ENCODE measurements at places on chromosomes 1 and 21. TPM values are rescaled to one million over a fixed set of nuclear protein-coding genes. Genes with fewer than 3 reads are reported as not detected.
A peak's percentile ranks its signal among the peaks of the same experiment; 100 is the strongest.

DNA sequence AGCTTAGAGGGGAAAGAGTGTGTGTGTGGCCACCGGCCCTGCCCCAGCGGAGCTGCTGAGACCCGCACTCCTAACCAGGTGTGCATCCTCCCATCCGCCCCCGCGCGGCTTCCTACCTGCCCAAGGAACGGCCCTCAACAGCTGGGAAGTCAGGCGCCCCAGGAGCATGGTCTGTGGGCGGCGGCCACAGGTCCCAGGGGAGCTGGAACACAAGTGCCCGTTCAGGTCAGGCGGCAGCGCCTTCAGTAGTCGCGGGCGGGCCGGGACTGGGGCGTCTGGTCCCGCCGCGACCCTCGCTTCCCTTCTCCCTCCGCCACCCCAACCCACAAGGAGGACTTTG, 448 bp downstream of the AURKAIP1 start:
- peak; percentile 75 for DNase-seq

GRCh38 chr1:24720152-24720551, 25.1 kb upstream of the CLIC4 start:
- DNase-seq = peak; percentile 86

GRCh38 chr1:232472485-232473041, 157.4 kb downstream of the SIPA1L2 start:
- no peak for DNase-seq

DNA sequence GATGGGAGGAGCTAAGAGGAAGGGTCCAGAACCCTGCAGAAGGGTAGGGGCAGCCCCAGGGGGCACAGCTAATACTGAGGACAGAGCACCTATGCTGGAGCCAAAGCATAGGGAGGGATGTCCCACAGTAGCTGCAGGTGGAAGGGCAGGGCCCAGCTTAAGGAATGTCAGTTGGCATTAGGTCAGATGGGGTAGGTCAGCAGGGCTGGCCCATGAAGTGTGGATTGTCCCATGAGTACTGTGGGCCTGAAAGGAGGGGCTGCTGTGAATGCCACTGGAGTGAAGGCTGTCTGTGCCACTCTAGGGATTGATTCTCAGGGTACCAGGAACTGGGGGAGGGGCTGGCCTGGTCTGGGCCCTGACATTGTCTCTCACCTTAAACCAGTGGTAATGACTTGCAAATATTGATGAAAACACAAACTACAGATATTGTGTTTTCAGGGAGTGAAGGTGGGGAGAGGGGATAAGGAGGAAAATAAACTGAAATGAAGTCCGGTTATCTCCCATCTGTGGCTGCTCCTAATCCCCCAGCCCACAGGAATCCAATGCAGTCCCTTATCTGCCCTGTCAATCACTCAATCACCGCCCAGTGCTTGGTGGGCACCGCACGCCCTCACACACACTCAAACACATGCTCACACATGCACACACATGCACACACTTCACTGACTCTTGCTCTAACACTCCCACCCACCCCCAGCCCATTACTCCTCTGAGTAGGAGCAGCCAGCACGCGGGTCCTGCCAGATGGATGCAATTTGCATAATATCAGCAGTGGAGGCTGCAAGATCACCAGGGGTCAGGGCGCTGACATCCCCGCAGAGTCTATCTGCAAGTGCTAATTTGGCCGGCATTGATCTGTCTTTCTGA, 27.8 kb downstream of the DMAP1 start:
- no peak for DNase-seq

DNA sequence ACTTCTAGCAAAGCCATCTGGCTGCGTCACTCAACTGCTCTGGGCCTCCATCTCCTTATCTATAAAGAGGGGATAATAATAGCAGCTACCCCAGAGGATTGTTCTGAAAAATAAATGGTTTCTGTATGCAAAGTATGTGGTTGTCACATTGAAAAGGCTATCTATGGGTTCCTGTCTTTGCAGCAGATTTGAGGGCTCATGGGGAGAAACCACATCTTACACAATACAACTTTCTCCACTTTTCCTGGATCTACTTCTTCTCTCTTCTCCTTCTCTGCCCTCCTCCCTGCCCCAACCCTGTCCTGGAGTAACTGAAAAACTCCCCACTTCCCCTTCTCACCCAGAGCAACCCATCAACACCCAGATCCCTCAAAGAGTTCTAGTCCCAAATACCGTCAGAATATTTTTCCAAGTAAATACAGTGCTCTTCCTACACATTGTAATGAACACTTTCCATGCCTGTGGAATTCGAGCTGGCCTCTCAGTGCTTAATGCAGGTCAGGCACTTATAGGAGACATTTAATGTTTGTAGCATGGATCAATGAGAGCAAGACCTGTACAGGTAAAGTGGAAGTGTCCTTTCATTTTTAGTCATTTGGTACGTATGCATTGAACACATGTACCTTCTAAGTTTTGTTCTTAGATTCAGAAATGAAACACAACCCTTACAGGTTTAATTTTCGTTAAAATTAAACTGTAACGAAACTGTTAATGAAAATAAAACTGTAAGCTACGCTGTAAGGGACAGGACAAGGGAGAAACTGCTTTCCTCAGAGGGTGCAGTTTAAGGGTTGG, 131.9 kb downstream of the AK5 start:
- no peak for DNase-seq

The RPS6KA1 gene
- 26.8 TPM for total RNA-seq
